ENCODE measurements at places on chromosomes 5 and 9.

DNA sequence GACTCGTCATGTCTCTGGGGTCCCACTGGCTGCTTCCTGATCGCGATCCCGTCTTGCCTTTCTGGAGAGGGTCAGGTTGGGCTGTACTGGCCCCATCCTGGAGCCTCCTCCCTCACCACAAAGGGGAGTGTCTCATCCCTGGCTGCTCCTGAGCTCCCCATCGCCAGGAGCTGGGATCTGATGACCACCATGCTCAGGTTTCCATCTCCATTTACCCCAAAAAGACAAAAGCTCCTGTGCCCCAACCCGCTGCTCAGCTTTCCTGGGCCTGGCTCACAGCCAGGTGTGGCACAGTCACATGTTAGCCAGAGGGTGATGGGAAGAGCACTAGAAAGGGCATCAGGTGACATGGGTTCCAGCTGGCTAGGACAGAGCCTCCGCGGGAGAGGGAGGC is 47.3 kb upstream of the CDKN2AIPNL start:
- no peak for DNase-seq

GRCh38 chr5:136892000-136892399 is 526.7 kb upstream of the TRPC7 start:
- DNase-seq: no peak

- DNase-seq: no peak
Measured at GRCh38 chr9:95989297-95989696, 113.8 kb downstream of the ERCC6L2 start.

DNA sequence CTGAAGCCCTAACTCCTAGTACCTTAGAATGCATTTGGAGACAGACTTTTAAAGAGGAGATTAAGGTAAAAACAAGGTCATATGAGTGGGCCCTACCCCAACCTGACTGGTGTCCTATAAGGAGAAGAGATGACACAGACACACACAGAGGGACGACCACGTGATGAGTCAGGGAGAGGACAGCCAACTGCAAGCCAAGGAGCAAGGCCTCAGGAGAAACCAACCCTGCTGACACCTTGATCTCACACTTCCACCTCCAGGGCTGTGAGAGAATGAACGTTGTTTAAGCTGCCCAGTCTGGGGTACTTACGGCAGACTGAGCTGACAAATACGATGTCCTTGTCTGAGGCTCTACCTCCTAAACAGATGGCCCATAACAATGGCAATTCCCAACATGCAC is 93.6 kb downstream of the ROR2 start:
- DNase-seq: no peak

DNA sequence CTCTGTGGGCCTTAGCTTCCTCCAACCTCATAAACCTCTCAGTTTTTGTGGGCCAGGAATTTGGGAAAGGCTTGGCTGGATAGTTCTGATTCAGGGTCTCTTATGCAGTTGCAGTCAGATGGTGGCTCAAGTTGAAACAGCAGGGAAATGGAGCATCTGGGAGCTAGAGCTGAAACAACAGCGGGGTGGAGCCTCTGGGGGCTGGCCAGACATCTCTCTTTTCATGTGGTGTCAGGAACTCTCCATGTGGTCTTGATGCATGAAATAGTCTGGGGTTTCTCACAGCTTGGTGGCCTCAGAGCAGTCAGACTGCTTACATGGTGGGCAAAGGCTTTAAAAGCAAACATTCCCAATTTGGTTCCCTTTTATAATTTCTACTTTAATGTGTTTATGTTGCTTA is 13.5 kb downstream of the ZNF346 start:
- no peak for DNase-seq

GRCh38 chr5:157189223-157189622 is 8.6 kb downstream of the ITK start:
- no peak for DNase-seq

- DNase-seq: no peak
Measured at GRCh38 chr5:180101451-180102105, 30.0 kb upstream of the RNF130 start.
